ENCODE measurements at places on chromosomes 11 and 22. TPM values are rescaled to one million over a fixed set of nuclear protein-coding genes. Genes with fewer than 3 reads are reported as not detected.

GRCh38 chr22:39277142-39277607 is 32.4 kb upstream of the PDGFB start:
- no peak for DNase-seq

GRCh38 chr11:120633616-120634393 is 122.3 kb downstream of the GRIK4 start:
- DNase-seq: peak; percentile 11

- DNase-seq: no peak
Measured at GRCh38 chr11:96361778-96362177, 18.8 kb upstream of the MAML2 start.

GRCh38 chr11:118742304-118742703 is 48.7 kb downstream of the DDX6 start:
- no peak for DNase-seq

- DNase-seq: no peak
Measured at GRCh38 chr22:27262361-27262760, 539.2 kb downstream of the MN1 start.

GRCh38 chr11:45104790-45105084 is 41.7 kb upstream of the PRDM11 start:
- DNase-seq: peak; percentile 32

DNA sequence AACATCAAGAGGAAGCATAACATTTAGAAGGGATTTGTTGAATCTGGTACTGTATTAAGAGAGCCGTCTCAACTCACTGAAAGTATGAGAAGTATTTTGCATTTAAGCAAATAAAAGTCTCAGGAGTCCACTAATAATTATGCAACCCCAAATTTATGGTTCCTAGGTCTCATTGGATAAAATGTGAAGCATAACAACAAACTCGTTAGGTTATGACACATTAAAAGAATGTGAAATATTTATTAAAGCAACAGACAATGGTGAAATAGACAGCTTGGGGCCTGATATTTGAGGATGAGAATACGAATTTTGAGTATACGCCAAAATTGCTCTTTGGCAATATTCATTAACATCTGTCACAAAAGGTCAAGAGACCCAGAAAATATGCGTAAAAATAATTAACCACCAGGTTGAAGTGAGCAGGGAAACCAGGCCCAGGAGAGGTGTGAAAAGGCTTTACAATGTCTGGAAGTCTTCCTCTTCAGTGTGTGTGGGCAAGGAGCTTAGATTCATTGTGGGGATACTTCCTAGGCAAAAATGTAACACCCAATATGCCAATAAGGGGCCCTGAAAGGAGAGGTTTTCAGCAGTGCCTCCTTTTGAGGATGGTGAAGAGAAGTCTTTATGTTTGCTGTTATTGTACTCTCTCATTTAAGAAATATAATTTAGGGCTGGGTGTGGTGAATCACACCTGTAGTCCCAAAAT is 89.2 kb downstream of the FDX1 start:
- no peak for DNase-seq

DNA sequence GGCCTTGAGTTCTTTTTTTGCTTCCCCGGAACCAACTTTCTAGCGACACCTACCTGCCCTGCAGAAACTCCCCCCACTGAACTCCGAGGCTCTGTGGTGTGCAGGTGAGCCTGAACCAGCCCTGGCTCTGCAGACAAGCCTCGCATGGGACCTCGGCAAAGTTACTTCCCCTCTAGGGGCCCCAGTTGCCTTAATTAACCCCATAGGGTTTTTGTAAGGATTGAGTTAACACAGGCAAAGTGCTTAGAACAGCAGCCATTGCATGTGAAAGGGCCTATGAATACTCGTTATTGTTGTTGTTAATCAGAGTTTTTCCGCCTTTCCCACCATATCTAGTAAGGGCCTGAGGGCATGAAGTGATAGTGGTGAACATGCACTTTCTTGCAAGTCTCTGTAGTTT is 12.6 kb upstream of the SYT13 start:
- DNase-seq: no peak

GRCh38 chr22:44409211-44409973 is 88.6 kb downstream of the RTL6 start:
- no peak for DNase-seq

DNA sequence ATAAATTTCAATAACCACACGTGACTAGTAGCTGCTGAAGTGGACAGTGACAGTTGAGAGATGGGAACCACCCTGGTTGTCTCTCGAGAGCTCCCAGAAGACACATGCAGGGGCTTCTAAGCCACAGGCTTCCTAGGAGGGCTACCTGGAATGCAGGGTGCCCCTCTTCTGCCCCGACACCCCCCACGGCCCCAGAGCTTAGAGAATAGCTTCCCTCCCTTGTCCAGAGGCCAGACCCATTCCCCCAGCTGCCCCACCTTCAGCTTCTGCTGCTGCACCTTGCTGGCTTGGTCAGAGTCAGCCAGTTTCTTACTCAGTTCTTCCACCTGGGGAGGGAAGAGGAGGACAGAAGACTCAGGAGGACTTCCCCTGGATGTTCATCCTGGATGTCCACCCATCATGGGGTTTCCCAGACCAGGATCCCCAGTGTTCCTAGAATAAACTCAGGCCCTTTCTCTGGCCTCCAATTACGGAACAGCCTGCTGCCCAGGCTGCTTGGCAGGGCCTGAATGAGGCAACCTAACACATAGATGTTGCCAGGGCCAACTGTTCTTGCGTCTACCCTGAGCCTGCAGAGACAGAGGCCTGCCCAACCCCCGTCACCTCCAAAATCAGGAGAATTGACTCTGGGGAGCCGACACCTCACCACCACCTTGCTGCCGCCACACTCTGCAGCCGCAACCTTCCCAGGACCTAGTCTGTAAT is 12.0 kb downstream of the IL18BP start:
- DNase-seq: no peak

GRCh38 chr11:76557466-76557865 is 112.6 kb downstream of the EMSY start:
- DNase-seq: no peak

DNA sequence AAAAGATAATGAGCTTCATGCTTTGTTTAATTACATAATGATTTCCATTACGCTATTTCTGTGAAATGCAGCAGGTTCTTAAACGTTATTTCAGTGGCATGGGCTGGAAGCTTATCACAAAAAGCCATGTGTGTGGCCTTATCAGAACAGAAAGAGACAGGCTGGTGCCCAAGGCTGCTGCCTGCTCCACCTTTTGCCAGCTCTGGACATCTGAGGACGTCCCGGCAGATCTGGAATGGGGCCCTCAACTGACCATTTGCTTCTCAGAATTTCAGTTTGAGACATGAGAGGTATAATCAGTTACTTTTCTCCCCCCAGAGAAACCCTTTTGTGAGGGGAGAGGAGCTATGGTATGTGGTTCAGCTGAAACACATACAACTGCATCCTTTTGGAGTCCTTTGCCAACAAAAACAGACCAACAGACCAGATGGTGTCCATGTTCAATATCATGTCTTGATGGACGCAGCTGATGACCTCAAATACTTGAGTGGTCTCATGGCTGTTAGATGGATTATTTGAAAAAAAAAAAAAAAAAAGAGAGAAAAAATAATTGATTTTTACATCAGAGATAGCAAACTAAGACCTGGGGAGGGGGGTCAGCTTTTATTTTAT is 8.6 kb downstream of the CDPF1 start:
- DNase-seq: no peak

DNA sequence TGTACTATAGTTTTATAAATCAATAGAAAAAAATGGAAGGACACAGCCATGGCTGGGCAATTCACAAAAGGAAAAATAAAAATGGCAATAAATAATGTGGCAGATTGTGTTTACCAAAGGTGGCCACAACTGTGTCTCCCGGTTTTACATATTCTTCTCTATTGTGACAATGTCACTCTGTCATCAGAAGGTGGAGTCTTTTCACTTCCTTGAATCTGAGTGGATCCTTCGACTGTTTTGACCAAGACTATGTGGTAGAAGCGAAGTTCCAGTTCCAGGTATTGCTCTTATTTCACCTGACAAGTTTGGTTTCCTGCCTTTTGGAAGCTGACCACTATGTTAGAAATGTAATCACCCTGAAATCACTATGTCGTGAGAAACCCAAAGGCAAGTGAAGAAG is 31.0 kb upstream of the HSD17B12 start:
- no peak for DNase-seq

DNA sequence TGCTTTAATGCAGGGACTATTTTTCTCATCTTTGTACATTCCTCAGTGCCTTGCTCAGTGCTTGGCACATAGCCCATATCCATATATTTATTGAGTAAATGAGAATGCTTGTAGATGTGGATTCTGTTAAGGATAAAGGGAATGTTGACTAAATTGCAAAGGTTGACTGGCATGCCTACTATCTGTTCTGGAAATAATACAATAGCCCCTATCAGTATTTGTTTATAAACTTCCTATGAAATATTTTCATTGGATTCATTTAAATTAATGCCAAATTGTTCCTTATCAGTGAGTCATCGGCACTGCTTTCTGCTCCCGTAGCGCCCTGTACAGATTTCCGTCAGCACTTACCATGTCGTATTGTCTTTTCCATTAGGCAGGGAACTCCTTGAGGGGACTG is 8.0 kb downstream of the RNF121 start:
- DNase-seq: no peak

The TRIM51 gene
- total RNA-seq: not detected

The RAG2 gene
- not detected for total RNA-seq

The TMEM45B gene
- total RNA-seq: 0.72 TPM

The TMEM86A gene
- 8.4 TPM for total RNA-seq

The LMO1 gene
- total RNA-seq: not detected

The OR5B21 gene
- not detected for total RNA-seq

The PGGHG gene
- total RNA-seq: 61.6 TPM

The CD82 gene
- total RNA-seq: 44.1 TPM

The RASSF10 gene
- total RNA-seq: 0.26 TPM
